ENCODE measurements at places on chromosomes 12 and 14.

- no peak for DNase-seq
Observed at GRCh38 chr14:70707138-70708038, 65.7 kb downstream of the TTC9 start.

DNA sequence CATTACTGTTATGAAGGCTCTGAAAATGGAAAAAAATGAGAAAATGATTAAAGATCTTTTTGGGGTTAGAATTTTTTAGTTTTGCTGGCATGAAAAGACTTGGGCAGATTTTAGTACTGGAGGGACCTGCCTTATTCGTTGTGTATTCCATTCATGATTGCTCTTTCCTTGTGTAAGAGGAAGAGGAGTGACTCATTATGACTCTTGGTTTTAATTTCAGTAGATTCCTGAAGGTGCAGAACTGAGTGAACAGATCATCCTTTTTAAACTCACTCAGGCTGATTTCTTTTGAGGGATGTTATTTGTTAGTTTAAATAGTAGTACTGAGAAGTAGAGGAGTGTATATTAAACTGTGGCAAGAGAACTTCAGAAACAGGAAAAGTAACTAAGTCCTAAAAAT is 41.6 kb downstream of the AKAP6 start:
- DNase-seq, result no peak

GRCh38 chr14:59585891-59586554 is 9.4 kb upstream of the CCDC175 start:
- no peak for DNase-seq

DNA sequence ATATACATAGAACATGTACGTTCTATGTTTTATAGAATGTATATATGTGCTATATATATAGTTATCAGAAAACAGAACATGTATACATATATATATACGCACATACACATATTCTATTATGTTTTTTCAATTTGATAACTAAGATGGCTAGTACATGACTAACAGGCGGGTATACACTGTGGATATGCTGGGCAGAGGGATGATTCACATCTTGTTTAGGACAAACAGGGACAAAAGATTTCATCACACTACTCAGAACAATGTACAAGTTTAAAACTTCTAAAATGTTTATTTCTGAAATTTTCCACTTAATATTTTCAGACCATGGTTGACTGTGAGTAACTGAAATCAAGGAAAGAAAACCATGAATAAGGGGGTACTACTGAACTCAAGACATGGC is 17.4 kb downstream of the TIMELESS start:
- no peak for DNase-seq

GRCh38 chr12:92085040-92085735 is 60.5 kb downstream of the BTG1 start:
- no peak for DNase-seq
